ENCODE measurements at places on chromosomes 3 and 15.

GRCh38 chr3:130709671-130710070 lies 37.0 kb downstream of the PIK3R4 start:
- no peak for DNase-seq

GRCh38 chr3:23987356-23987755 lies 42.3 kb downstream of the NR1D2 start:
- DNase-seq: no peak

GRCh38 chr3:122975163-122975923 lies 52.2 kb downstream of the SEMA5B start:
- DNase-seq: no peak

- no peak for DNase-seq
Measured at GRCh38 chr15:22958487-22959280, 21.5 kb downstream of the CYFIP1 start.

GRCh38 chr15:73678498-73678897 lies 5.7 kb upstream of the CD276 start:
- DNase-seq: no peak

Data from neural crest cell (in vitro differentiated cells).